ENCODE measurements at places on chromosomes 16 and 17. TPM values are rescaled to one million over a fixed set of nuclear protein-coding genes. Genes with fewer than 3 reads are reported as not detected.

Gene TMC5
- total RNA-seq, result 0.32 TPM

Gene MBTD1
- 60.1 TPM for total RNA-seq

Gene MSRB1
- total RNA-seq, result 4.0 TPM

Gene NGFR
- 11.7 TPM for total RNA-seq

Gene KRT14
- total RNA-seq, result not detected

Gene TNP2
- not detected for total RNA-seq

Gene TPSB2
- 4.4 TPM for total RNA-seq

Gene MYH11
- total RNA-seq, result 1,069 TPM
